Caco-2 (cell line): ENCODE measurements at places on chromosomes 7 and 10. TPM values are rescaled to one million over a fixed set of nuclear protein-coding genes. Genes with fewer than 3 reads are reported as not detected.

Gene FAM25C
- not detected in 2 replicates for total RNA-seq

Gene NRP1
- total RNA-seq = 99.3 and 123 TPM in 2 replicates

Gene TUBB8
- total RNA-seq = 0.37 TPM in 1 of 2 replicates, not detected in the other

Gene WDFY4
- total RNA-seq = not detected in 2 replicates

Gene OPN4
- total RNA-seq = not detected in 2 replicates

Gene GDF2
- not detected in 2 replicates for total RNA-seq

Gene CYP2W1
- total RNA-seq = 24.0 and 25.1 TPM in 2 replicates

Gene SEMA4G
- 67.3 and 81.2 TPM in 2 replicates for total RNA-seq

Gene HOXA5
- 4.3 and 4.9 TPM in 2 replicates for total RNA-seq

Gene BAMBI
- 146 and 165 TPM in 2 replicates for total RNA-seq

Gene GPRIN2
- total RNA-seq = 3.0 and 3.7 TPM in 2 replicates

Gene ZNF92
- total RNA-seq = 16.0 and 18.0 TPM in 2 replicates

Gene DCLRE1A
- total RNA-seq = 13.3 and 13.5 TPM in 2 replicates

Gene CHAT
- 0.18 and 0.32 TPM in 2 replicates for total RNA-seq

Gene EGR2
- 0.30 and 0.61 TPM in 2 replicates for total RNA-seq

Gene FIS1
- 97.9 and 99.9 TPM in 2 replicates for total RNA-seq

Gene SORCS1
- total RNA-seq = not detected in 2 replicates

Gene AGBL3
- total RNA-seq = 5.3 and 6.1 TPM in 2 replicates

Gene CHN2
- 16.5 and 18.8 TPM in 2 replicates for total RNA-seq

Gene LBX1
- not detected in 2 replicates for total RNA-seq

Gene ASB15
- not detected in 2 replicates for total RNA-seq

Gene CACNA2D1
- not detected in 2 replicates for total RNA-seq

Gene NUDT13
- total RNA-seq = 6.5 and 7.1 TPM in 2 replicates

Gene CYP3A7
- total RNA-seq = not detected in 2 replicates
